HAP-1 (cell line): ENCODE measurements at places on chromosomes 16 and 17.

DNA sequence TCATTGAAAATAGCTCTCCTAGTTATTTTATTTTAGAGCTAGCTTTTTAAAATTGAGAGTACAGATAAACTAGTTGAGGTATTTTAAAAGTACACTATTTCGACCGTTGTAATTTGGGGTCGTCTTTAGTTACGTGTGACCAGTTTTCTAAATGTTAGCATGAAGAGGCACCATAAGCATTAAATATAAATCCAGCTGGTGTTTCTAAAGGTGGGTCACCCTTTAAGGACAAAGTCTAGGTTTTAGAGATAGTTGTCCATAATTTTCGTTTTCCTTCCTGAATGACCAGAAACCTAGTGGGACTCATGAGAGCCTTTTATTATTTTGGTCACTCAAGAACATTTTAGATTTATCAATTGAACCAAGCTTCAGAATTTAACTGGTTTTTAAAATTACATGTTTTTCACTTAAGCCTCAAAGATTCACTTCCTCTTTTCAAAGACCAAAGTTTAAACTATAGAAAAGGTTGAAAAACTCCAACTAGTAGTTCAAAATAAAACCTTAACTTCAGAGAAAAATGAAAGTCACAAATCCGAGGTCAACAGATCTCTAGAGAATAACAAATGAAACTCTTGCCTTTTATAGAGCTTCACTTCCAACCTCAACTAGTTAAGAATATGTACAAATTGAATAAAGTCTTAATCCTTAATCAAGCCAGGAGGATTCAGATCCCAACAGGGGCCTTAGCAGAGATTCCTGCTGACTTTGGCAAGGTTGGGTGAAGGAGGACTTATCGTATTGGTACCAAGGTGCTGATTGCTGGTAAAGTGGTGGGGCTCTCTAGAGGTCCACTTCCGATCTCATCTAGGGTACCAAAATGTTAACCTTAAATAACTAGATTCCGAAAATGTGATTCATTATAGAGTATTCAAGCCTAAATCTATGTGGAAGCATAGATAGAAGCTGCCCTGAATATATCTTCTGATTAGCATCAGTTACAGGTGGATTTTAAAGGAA is 32.5 kb downstream of the PHKB start:
- no peak for DNase-seq

DNA sequence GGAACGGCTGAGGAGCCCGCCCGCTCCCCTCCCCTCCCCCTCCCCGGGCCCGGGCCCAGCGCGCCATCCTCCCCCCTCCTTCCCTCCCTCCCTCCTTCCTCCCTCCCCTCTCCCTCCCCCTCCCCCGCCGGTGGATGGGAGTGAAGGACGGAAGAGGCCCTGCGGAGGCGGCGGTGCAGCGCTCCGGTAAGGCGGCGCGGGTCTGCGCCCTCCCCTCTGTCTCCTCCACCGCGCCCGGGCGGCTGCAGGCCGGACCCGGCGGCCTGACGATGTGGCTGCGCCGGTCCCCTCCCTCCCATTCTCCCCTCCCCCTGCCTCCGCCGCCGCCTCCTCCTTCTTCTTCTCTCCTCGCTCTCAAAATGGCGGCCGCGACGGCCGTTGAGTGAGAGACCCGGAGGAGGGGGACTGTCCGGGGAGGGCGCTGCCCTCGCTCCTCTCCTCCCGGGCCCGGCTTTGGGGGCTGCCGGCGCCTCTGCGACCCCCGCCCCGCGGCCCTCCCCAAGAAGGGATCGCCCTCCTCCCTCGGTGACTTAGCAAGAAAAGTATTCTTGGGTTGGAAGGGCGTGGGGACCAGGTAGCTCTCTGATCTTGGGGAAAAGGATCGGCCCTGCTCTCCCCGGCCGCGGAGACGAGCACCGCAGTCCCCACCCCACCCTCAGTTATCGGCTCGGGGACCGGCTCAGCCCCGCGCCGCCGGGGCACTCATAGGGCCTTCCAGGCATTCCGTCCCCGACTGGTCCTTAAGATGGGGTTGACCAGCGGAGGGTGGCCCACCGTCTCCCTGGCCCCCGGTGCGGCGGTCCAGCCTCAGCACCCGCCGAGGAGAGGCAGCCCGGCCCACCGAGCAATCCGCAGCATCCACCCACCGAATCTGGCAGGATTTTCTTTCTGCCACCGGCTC is 617 bp downstream of the PAFAH1B1 start:
- DNase-seq: peak; percentile 73

GRCh38 chr17:64200080-64201032 is 62.7 kb downstream of the TEX2 start:
- no peak for DNase-seq

DNA sequence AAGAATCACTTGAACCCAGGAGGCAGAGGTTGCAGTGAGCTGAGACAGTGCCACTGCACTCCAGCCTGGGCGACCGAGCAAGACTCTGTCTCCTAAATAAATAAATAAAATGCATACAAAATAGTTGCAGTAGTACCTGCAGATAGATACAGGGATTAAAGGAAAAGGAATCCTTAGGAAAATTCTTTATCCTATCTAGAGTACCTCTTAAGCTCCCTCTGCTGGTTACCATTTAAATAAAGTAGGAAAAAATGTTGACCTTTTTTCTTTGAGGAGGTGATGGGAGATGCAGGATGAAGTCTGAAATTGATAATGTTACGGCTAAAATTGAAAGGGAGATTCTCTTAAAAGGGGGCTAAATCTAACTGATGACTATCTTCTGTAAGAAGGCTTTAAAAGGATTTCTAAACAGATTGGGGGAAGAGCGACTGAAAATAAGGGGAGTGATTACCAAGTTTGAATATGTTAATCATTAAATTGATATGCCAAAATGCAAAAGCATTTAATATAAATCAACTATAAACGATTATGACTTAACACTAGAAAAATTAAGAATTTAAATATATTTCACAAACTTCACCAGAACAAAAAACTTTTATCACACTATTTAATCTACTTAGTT is 29.4 kb downstream of the C16orf87 start:
- no peak for DNase-seq

- peak; percentile 65 for DNase-seq
Measured at GRCh38 chr17:143785-144281, 6.5 kb downstream of the SCGB1C2 start.

- no peak for DNase-seq
Measured at GRCh38 chr17:78674156-78674555, 97.0 kb upstream of the DNAH17 start.

DNA sequence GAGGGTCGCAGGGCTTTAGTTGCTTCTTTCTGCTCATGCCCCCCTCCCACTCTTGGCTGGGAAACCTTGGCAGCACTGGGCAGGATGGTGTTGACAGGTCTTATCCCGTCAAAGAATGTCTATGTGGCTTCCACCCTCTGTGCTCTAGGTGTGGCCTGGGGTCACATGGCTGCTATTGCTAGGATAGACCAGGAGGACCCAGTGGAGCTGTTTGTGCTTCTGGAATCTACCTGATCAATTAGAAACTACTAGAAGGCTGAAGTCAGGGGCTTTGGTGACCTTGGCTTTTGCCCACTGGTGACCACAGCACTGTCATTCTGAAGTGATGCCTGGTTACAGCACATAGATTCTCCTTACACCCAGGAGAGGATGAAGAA is 105.8 kb downstream of the CMIP start:
- DNase-seq: no peak

DNA sequence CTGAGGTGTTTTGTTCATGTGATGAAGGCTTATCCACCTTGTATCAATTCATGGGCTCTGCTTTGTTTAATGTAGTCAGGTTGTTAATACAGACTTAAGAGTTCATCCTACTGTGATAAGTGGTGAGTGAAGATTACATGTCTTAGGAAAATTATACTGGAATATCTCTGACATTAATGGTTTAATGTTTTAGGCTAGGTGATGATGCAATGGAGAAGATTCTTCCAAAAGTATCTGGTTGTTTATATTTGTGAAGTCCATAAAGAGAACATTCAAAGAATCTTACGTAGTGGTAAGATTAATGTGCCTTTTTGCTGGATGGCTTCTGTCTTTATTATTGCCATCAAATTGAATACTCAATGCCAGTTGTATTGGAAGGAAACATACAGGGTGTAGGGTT is 236.4 kb downstream of the BCAS3 start:
- DNase-seq: no peak

GRCh38 chr17:73423159-73423715 is 111.4 kb upstream of the CDC42EP4 start:
- no peak for DNase-seq

DNA sequence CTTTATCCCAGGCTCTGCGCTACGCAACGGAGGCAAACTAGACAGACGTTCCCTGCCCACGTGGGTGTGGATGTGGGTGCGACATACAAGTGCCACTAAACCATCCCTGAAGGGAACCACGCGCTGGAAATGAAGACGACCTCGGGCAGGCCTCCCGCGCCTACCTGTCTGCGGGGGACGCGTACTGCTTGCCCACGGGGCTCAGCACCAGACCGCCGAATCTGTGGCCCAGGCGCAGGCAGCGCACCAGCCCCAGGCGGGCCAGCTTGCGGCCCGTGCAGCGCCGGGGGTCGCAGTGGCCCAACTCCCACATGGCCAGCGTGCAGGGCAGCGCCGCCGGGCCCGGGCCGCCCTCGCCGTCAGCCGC is 480 bp downstream of the TSR3 start:
- no peak for DNase-seq

- DNase-seq: no peak
Measured at GRCh38 chr16:85825326-85825725, 25.8 kb downstream of the COX4I1 start.

- no peak for DNase-seq
Measured at GRCh38 chr17:79044462-79044861, 20.5 kb downstream of the C1QTNF1 start.

DNA sequence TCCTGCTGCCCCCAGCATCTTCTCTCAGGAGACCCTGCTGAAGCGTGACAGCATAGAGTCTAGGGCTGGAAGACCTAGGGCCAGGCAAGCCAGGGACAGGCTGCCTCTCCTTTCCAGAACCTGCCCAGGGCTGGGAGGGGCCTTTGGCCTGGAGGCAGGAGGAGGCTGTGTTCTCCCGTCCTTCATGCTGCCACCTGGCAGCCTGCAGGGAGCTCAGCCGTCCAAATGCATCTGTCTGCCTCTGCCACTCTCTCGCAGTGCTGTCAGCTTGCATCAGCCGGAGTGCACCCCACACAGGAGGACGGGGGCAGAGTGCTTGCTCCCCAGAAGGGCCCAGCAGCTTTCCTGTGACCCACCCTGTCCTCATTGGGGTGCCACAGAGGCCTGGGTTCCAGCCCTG is 31.3 kb downstream of the ARHGAP23 start:
- DNase-seq: no peak

DNA sequence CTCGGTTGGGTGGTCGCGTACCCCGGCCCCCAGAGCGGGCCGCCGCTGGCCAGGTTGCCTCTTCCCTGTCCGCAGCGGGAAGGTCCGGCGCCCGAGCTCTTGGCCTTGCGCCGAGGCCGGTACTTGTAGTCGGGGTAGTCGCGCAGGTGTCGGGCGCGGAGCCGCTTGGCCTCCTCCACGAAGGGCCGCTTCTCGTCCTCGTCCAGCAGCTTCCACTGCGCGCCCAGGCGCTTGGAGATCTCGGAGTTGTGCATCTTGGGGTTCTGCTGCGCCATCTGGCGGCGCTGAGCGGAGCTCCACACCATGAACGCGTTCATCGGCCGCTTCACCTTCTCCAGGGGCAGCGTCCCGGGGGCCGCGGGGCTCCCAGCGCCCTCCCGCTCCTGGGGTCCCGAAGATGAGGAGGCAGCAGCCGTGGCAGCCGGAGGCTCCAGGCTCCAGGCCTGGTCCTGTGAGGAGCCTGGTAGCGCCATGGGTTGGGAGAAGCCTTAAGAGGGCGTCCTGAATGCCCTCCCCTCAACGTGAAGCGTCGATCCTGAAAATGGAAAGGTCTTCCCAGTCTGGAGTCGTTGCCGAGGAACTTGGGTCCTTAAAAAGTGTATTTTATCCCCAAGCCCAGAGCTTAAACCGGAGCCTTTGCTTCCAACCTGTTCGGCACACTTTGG is 558 bp downstream of the SOX15 start:
- DNase-seq: no peak

GRCh38 chr17:67063141-67063540 is 18.8 kb downstream of the CACNG1 start:
- no peak for DNase-seq

GRCh38 chr17:56305007-56305406 is 151.7 kb downstream of the ANKFN1 start:
- DNase-seq: no peak

DNA sequence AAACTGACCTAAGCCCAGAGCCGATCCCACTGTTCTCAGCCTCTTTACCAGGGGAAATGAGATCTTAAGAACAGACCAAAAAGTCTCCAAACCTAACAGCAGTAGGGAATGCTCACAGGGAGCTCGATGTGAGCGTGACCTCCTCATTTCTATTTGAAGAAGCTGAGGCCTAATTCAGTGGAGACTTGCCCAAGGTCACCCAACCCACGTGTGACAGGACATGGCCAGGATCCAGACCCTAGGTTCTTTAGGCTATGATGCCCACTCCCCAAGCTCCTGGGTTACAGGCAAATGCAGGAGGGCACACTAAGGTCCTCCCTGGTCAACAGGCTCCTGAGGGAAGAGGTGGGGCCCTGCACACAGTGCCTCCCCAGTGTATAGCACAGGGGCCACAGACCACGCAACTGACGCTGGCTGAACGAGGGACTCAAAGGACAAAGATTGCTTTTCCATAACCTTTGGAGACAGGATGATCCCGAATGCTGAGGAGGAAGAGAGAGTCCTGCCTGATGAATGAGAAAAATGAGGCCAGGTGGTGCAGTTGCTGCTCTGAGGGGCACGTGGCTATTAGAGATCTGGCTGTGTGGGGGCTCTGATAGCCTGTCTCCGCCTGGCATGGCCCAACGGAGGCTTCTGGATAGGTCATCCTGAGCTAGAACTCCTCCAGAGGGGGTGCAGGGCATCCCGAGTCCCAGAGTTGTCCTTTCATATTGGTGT is 24.0 kb downstream of the MAP3K14 start:
- no peak for DNase-seq

- DNase-seq: no peak
Measured at GRCh38 chr16:2497695-2498484, 15.9 kb upstream of the ATP6V0C start.

DNA sequence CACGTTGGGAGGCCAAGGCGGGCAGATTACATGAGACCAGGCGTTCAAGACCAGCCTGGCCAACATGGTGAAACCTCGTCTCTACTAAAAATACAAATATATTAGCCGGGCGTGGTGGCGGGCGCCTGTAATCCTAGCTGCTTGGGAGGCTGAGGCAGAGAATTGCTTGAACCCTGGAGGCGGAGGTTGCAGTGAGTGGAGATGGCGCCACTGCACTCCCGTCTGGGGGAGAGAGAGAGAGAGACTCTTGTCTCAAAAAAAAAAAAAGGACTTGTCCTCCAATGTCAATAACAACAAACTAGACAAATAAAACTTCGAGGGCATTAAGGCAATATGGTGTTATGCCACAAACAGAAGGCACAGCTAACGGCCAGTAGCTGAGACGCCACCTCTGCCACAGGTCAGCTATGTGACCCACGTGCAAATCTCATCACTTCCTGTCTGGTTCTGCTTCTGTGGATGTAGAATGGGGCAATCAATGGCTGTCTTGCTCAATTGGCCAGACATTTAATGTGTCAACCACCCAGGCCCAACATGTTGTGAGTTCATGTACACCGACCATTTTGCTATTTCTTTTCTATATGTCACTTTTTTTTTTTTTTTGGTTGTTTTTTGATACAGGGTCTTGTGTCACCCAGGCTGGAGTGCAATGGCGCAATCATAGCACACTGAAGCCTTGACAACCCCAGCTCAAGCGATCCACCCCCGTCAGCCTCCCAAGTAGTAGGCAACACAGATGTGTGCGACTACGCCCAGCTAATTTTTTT is 834 bp upstream of the TXNDC11 start:
- no peak for DNase-seq
